Thyroid gland (tissue), 4 donors: ENCODE measurements at places on chromosomes 7 and 10. TPM values are rescaled to one million over a fixed set of nuclear protein-coding genes. Genes with fewer than 3 reads are reported as not detected.

C10orf67 gene
- 0.13 TPM for total RNA-seq

DNA sequence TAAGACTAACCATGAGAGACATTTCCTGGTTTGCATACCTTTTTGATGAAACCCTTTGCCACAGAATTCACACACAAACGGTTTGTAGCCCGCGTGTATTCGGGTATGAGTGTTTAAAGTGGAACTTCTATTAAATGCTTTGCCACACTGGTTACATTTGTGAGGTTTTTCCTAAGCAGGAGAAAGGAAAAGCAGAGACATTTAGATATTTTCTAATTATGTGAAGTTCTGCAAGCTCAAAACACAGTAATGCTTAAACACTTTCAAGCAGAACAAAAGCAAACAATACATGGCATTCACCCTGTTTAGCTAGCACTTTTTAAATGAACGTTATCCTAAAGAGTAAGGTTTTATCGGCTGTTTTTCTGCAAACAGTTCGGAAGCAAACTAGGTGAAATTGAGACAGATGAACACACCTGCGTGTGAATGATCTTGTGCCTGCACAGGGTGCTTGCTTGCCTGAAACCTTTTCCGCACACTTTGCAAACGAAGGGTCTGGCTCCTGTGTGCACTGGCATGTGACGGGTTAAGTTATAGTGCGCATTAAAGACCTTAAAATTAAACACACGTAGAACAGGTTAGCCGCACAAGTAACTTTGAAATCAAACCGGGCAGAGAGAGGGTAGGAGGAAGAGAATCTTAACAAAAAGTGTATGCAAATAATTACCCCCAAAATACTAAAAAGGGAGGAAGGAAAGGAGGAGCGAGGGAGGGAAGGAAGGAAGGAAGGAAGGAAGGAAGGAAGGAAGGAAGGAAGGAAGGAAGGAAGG is 1.6 kb downstream of the FEZF1 start:
- no peaks in the 10 kb centered on the region for H3K36me3 ChIP-seq
- H3K27ac ChIP-seq: no peak overlapping the region
- DNase-seq: no peak

DNA sequence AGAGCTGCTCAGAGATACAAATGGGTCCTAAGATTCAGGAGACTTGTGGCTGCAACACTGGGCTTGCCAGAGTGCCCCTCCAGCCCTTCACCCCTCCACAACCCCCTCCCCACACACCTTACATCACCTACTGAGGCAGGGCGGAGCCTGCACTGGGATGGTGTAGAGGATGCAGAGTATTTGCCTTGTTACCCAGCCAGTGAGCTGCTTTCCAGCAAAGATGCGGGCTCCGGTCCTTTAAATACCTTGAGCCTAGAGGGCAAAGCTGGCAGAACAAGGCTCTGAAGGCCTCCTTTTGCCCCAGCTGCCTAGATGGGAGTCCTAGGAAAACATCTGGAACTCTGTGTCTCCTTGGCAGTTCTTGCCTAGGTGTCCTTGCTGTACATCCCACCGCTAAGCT is 34.6 kb downstream of the KAZALD1 start:
- H3K27me3 ChIP-seq: no peaks in the 10 kb centered on the region
- H3K27ac ChIP-seq: no peak overlapping the region
- no peaks in the 10 kb centered on the region for H3K4me1 ChIP-seq
- H3K36me3 ChIP-seq: no peaks in the 10 kb centered on the region
- no peak for DNase-seq

DNA sequence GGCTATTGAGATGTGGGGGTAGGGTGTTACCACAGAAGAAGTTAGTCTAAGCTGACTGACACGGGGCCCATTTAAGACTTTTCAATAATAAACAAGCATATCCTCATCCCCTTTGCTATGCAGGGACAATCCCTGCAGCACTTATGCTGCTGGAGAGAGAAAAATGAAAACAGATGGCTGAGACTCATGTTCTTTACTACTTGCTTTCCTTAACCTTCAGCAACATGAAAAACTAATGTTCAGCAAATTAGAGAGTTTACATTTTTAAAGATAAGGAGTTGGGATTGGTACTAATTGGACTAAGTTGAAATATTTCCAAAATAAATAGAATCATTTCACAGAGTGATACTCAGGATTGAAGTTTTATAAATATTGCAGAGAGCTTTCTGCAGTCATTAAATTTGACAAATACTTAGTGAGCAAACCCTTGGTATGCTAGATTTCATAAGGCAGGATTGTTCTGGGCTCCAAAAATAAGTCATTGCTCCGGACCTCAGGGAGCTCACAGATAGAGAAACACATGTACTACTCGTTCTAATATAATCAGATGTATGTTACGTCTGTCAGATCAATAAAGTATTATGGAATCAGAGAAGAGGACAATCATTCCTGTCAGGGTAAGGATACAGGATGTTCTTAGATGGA is 147.1 kb upstream of the LRRN3 start:
- H3K27me3 ChIP-seq: no peaks in the 10 kb centered on the region
- H3K4me1 ChIP-seq: no peaks in the 10 kb centered on the region
- H3K4me3 ChIP-seq: no peak overlapping the region
- H3K36me3 ChIP-seq: no peaks in the 10 kb centered on the region
- no peak overlapping the region for H3K27ac ChIP-seq

STAMBPL1 gene
- total RNA-seq: 0.63 TPM

DNA sequence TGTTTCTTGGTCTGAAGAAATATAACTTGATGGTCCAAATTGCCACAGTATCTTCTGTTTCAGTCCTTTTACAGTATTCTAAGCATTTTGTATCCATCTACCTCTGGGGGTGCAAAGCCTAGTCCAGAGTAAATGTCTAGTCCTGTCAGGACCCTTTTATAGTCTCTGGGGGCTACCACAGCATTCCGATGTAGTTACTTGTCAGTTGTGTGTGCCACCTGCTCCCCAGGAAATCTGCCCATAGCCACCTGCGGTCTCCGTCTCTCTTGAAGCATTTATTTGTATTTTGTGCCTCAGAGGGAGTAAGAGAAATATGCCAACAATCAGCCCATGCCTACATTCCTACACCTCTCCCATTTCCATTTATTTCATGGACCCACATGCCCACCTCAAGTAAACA is 12.8 kb downstream of the AGBL3 start:
- H3K27me3 ChIP-seq: no peaks in the 10 kb centered on the region
- no peaks in the 10 kb centered on the region for H3K4me1 ChIP-seq
- no peak for DNase-seq
- peaks cover 7% of the 10 kb centered on the region for H3K36me3 ChIP-seq
- H3K4me3 ChIP-seq: no peak overlapping the region

DNA sequence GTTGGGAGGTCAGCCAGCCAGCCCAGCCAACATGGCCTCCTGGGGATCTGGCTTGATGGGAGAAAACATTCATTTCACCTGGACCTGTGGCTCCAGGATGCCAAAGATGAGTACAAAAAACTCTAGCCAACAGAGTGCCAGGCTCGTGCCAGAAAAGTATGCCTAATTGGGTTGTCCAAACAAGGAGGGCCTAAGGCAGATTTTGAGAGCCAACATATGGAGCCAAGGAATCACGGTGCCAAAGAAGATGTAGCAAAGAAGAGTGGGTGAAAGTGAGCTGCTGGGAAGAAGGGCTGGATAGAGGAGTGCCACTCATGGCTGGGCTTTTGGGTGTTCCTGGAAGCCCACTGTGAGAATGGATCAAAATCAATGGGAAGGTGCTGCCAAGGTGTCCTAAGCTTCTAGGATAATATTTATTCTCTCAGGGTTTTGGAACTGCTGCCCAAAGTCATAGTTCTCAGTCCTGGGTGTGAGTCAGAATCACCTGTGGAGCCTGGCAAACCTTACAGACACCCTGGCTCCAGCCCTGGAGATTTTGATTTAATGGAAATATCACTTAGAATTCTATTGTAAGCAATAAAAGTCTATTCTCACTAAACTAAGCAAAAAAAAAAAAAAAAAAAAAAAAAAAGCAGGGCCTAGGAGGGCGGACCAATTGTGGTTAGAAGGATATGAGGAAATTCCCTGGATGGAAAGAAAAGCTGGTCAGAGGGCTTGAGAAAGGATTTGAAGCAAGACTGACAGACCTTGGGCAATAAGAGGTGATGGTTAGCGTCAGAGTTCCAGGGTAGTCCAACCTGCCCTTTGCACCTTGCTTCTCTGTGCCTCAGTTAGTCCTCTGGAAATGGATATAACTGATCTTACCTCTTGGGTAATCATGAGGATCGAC is 182.2 kb upstream of the PRR15 start:
- no peak for DNase-seq
- no peak overlapping the region for H3K4me3 ChIP-seq
